ENCODE measurements at places on chromosomes 16 and 17.

- no peak for DNase-seq
These were observed 42.4 kb downstream of the CD300LF start for GRCh38 chr17:74670329-74670728.

DNA sequence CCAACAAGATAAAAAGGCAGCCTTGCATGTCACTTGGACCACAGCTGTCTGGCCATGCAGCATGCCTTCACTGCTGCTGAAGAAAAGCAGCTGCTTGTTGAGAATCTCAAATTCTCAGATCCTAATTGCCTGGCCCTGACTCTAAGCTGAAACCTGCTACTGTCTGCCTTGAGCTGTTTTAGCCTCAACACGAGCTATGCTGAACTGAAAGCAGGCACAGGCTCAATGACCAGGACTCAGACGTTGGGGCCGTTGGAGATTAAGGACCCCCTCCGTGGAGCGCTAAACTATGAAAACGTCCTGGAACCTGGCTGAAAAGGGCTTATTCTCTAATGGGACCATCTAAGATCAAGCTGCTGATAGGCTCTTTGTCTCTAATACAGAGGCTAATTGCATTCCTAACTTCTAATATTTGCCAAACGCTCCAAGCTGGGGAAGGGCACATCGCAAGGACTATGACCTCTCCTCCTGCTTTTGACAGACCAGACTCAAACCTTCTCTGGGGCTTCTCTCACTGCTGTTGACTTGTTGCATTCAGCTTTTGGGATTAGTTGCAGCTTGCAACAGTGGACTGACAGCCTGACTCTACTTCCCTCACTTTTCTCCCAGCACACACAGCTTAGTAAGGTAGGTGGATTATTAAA, 4.6 kb upstream of the PLK1 start:
- DNase-seq = peak; percentile 81

- DNase-seq = no peak
These were observed 29.3 kb upstream of the GSG1L start for GRCh38 chr16:28092721-28093384.

DNA sequence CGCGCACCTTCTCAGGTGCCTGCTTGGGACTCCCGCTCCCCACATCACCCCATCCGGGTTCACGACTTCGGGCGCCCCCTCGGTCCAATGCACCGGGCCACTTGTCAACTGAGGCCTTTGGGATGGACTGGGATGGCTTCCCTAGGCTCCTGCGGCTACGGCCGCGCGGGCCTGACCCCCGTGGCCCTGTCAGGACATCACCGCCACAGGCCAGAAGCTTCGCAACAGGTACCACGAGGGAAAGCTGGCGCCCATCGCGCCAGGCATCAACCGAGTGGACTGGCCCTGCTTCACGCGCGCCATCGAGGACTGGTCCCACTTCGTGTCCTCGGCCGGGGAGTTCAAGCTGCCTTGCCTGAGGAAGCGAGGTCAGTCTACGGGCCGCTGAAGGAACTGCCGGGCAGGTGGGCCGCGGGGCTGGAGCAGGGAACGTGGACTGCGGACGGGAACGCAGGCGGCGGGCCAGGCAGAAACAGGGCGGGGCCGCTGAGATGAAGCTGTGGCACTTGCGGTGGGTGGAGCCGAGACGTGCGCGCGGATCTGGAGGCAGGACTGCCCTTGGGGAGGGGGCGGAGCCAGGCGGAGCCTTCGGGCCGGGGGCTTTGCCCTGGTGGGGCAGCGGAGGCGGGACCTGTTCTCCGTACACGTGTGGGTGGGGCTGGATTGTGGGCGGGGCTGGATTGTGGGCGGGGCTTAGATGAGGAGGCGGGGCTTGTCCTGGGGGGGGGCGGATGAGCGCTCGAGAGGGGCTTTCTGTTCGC, 13.7 kb upstream of the CNGB1 start:
- DNase-seq = peak; percentile 99

DNA sequence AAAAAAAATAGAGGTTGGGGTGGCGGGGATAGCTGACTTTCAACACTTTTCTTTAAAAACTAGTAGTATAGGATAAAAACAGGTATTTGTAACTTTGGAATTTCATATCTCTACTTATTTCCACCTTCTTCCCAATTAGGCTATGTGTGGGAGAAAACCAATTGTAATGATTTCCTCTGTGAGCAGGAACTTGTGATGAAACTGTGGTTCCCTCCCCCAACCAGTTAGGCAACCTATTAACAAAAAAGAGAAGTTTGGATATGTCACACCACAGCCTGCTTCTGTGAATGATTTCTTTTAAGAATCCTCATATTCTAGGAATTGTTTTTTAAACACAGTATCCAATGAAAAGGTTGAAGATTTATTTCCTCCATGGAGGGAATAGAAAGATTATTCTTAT, 1.9 kb downstream of the IGSF6 start:
- DNase-seq = no peak

DNA sequence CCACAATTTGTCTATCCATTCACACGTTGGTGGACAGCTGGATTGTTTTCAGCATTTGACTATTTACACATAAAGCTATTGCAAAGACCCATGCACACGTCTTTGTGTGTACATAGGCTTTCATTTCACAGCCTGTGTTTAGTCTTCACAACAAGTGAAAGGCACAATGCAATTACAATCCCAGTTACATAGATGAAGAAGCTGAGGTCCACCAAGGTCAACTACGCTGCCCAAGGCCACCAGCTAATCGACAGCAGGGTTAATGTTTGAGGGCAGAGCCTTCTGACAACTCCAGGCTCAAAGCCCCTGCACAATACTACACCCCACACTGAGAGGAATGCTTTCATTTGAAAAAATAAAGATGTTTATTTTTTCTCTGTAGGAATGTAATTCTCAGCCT, 93.6 kb upstream of the CDH13 start:
- DNase-seq = no peak
